Regular cardiac myocyte (primary cell): ENCODE measurements at places on chromosomes 3 and 15. TPM values are rescaled to one million over a fixed set of nuclear protein-coding genes. Genes with fewer than 3 reads are reported as not detected.

The RGMA gene
- under 0.01 and 0.19 TPM in 2 replicates for total RNA-seq

The THBS1 gene
- total RNA-seq = 1,847 and 5,888 TPM in 2 replicates

The IL16 gene
- total RNA-seq = 0.56 TPM in 1 of 2 replicates, not detected in the other

The TRIM71 gene
- total RNA-seq = not detected in 2 replicates

The ALPK3 gene
- 3.3 and 5.4 TPM in 2 replicates for total RNA-seq

The ABI3BP gene
- 26.6 and 121 TPM in 2 replicates for total RNA-seq

The CXCR6 gene
- total RNA-seq = not detected in 2 replicates

The CPLX3 gene
- total RNA-seq = not detected in 2 replicates

The USP50 gene
- total RNA-seq = 0.28 TPM in 1 of 2 replicates, not detected in the other

The SERF2 gene
- total RNA-seq = 568 and 1,723 TPM in 2 replicates

The NME9 gene
- not detected in 2 replicates for total RNA-seq

The MYL3 gene
- total RNA-seq = not detected in 2 replicates

The RARRES1 gene
- 20.1 and 111 TPM in 2 replicates for total RNA-seq

The CTDSPL gene
- total RNA-seq = 24.5 and 29.9 TPM in 2 replicates

The AGTR1 gene
- 2.3 and 4.4 TPM in 2 replicates for total RNA-seq

The OSTN gene
- 8.7 and 10.4 TPM in 2 replicates for total RNA-seq

The OSBPL10 gene
- 6.7 and 19.2 TPM in 2 replicates for total RNA-seq

The CPEB1 gene
- total RNA-seq = 5.2 and 13.8 TPM in 2 replicates

The AQP9 gene
- under 0.01 TPM in 1 of 2 replicates, not detected in the other for total RNA-seq

The ANKUB1 gene
- total RNA-seq = not detected in 2 replicates

The GOLGA6A gene
- total RNA-seq = under 0.01 and 0.28 TPM in 2 replicates

The CAND2 gene
- total RNA-seq = 1.3 and 4.2 TPM in 2 replicates

The SLC9C1 gene
- 0.56 and 0.77 TPM in 2 replicates for total RNA-seq

The CFAP100 gene
- total RNA-seq = not detected in 2 replicates

The ATP13A5 gene
- not detected in 2 replicates for total RNA-seq

The SIDT1 gene
- total RNA-seq = 0.28 and 0.77 TPM in 2 replicates

The DNAJC13 gene
- 59.6 and 62.3 TPM in 2 replicates for total RNA-seq

The GOLGA6L24 gene
- total RNA-seq = not detected in 2 replicates

The AMIGO3 gene
- total RNA-seq = 0.28 TPM in 1 of 2 replicates, not detected in the other

The SYNPR gene
- not detected in 2 replicates for total RNA-seq

The TIMP4 gene
- total RNA-seq = 0.77 and 2.3 TPM in 2 replicates

The CEMIP gene
- 72.9 and 1,057 TPM in 2 replicates for total RNA-seq

The EXD1 gene
- total RNA-seq = under 0.01 TPM in 1 of 2 replicates, not detected in the other

The CASR gene
- total RNA-seq = under 0.01 TPM in 1 of 2 replicates, not detected in the other

The SKOR1 gene
- under 0.01 TPM in 2 replicates for total RNA-seq

The IRAK2 gene
- 8.1 and 10.4 TPM in 2 replicates for total RNA-seq

The TM4SF4 gene
- total RNA-seq = 0.38 and 4.8 TPM in 2 replicates

The TEX9 gene
- total RNA-seq = 2.3 and 8.7 TPM in 2 replicates

The GCNT3 gene
- total RNA-seq = under 0.01 and 0.56 TPM in 2 replicates

The BOC gene
- 1.3 and 6.5 TPM in 2 replicates for total RNA-seq
